ENCODE measurements at places on chromosomes 13 and 19.

GRCh38 chr19:51422053-51422448 is 4.6 kb upstream of the SIGLEC10 start:
- peak; percentile 23 for DNase-seq

GRCh38 chr13:27493981-27494380 is 43.6 kb upstream of the MTIF3 start:
- no peak for DNase-seq

GRCh38 chr19:36685835-36686234 is 1.6 kb upstream of the ZNF567 start:
- DNase-seq: no peak

DNA sequence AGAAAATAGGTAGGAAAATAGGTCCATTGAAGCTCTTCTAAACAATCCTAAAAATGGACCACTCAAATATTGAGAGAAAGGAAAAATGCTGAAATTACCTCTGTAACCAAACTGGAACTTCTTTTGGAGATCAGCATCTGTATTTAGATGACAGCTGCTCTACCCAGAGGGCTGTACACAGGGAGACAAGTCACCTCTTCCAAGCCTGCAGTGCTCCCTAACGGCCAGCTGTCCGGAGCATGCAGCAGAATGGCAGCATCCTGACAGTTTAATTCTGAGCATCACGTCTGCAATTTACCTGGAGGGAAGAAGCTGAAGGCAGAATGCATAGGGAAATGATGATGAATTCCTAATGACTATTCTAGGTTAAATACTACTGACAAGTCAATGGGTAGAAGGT is 62.8 kb upstream of the DIAPH3 start:
- peak; percentile 6 for DNase-seq

- no peak for DNase-seq
Observed at GRCh38 chr13:94972262-94972661, 259.9 kb upstream of the SOX21 start.

DNA sequence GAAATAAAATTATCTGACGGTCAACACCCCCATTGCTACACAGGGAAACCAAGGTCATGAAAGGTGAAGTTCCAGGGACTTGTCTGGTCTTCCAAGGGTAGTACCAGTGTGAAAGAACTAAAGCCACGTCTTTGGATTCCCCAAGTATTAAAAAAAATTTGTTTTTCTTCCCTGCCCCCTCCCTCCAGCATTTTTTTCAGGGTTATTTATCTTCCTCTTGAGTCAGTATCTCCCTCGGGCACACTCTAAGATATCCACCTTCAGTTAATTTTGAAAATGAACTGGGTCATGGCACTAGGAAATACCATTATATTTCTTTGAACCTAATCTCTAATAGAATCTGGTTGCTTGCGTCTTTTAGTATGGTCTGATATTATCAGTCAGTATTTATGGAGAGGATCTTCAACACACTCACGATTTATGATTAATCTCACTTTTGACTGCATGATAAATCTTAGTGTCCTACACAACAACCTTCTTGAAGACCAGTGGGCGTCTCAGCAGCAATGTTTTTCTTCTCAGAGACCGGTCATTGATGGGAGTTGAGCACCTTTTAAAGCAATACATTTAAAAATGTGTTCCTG is 9.1 kb downstream of the ATP8A2 start:
- no peak for DNase-seq

- DNase-seq: peak; percentile 29
Observed at GRCh38 chr13:35791184-35791851, 314.8 kb upstream of the MAB21L1 start.

GRCh38 chr19:19113040-19113626 is 25.1 kb downstream of the TMEM161A start:
- peak; percentile 31 for DNase-seq

DNA sequence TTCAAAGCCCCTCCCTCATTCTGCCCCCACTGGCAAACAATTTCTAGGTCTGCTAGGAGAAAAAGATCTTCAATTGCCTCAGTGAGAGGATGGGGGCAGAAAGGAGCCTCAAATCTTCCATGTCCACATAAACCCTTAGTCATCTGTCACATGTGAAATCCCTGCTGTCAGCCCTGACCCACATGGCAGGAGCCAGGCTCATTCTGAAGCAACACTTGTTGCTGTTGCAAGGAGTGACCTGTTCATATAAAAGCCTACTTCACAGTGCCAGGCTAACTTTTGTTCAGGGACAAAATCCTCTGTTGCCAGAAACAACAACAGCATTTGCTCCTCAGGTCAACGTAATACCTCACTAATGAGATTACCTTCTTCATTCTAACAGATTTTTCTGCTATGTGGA is 70.5 kb downstream of the IRS2 start:
- DNase-seq: peak; percentile 22

DNA sequence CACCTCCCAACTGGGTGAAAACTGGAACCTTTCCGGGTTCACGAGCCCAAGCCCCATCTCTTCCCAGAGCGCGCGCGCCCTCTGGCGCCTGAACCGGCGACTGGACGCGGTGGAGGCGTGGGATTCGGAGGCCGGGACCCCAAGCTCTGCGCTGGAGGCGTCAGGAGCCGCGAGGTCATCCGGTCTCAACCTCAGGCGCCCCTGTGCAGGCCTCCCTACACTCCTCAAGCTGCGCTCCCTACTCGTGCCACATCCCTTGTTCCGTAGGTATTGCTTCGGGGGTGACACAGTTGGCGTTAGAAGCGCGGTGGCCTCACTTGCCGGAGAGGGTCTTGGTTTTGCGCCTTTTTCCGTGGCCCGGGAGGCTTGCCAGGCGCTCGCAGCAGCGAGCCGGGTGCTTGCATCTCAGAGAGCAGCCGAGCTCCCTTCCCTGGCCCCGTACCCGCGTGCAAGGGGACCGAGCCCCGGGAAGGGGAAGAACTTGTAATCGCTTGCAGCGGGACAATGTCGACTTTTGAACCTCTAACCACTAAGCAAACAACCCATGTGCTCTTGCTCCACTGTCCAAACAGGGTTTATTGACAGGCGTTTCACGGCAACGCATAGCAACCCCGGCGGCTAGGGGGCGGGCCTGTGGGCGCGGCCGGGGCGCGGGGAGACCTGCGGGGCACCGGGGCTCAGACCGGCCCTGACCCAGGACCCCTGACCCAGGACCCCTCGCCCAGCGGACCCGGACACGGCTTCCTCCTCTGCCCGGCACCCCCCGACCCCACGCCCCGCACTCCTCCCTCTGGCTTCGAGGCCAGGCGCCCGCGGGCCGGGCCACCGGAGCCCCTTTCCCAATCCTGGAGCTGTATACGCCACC is 8.5 kb downstream of the CDX2 start:
- DNase-seq: no peak

GRCh38 chr13:47869776-47870175 is 131.3 kb downstream of the SUCLA2 start:
- no peak for DNase-seq

- no peak for DNase-seq
Observed at GRCh38 chr13:95608640-95609323, 35.7 kb downstream of the DZIP1 start.

- DNase-seq: no peak
Observed at GRCh38 chr19:54665530-54665929, 2.7 kb downstream of the LILRB4 start.

All from astrocyte of the spinal cord (primary cell).